Iris pigment epithelial cell (primary cell): ENCODE measurements at places on chromosomes 5 and 9.

GRCh38 chr9:22645893-22646292 is 199.3 kb downstream of the DMRTA1 start:
- DNase-seq: peak; percentile 18

DNA sequence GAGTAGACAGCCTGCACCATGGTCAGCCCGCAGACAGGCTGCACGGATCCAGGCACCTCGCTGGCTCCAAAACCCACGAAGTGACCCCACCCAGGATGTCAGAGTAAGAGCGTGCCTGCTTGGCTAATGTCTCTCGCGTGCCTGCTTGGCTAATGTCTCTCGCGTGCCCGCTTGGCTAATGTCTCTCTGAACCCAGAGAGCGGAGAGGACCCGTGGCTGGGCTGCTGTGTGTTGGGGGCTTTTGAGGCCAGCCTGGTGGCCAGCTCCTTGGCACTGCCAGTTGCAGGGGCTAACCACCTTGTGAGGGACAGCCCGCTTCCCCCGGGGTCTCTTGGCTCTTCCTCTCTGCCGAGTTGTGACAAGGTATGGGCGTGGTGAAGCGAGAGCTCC is 8.9 kb upstream of the RXRA start:
- no peak for DNase-seq

- DNase-seq: no peak
These were observed 53.3 kb downstream of the PRRC2B start for GRCh38 chr9:131447148-131447547.

DNA sequence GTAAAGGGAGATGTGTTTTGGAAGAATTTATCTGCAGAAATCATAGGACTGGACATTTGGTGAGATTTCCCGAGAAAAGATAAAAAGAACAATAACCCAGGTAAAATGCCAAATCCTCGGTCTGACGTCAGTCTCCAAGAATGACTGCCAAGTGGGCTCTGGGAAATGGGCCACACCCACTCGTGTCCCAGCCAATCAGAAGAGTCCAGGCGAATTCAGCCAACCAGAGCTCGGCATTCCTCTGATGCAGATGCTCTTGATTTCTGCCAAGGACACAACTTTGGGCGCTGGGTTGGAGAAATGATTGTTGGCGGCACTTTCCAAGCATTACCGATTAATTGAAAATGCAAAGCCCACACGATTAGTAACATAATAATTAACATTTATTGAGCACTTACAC is 73.3 kb downstream of the FGF18 start:
- DNase-seq: no peak

GRCh38 chr5:14218480-14218879 is 75.3 kb downstream of the TRIO start:
- DNase-seq: no peak

GRCh38 chr9:2231829-2232228 is 216.7 kb downstream of the SMARCA2 start:
- DNase-seq: peak; percentile 65

DNA sequence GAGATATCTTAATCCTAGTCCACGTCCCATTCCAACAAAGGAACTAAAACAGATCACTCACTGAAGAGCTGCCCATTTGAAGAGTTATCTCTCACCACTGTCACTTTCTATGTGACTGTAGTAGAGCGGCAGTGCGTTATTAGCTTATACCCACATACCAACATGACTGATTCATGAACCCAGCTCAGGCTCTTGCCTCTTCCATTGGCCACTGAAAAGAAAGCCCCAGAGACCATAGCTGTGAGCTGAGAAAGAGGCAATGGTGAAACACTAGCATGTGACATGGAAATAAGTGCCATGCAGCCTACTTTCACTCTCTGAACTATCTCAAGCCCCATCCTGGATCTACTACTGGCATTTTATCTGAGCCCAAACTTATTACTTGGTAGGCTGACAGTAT is 151.7 kb upstream of the MOCS2 start:
- peak; percentile 23 for DNase-seq

- peak; percentile 36 for DNase-seq
These were observed 535 bp downstream of the UNC5A start for GRCh38 chr5:176810687-176811501.

- peak; percentile 85 for DNase-seq
These were observed 28.2 kb upstream of the CPLX2 start for GRCh38 chr5:175842951-175843793.

- peak; percentile 77 for DNase-seq
These were observed 79.6 kb downstream of the RAI14 start for GRCh38 chr5:34735491-34736426.

DNA sequence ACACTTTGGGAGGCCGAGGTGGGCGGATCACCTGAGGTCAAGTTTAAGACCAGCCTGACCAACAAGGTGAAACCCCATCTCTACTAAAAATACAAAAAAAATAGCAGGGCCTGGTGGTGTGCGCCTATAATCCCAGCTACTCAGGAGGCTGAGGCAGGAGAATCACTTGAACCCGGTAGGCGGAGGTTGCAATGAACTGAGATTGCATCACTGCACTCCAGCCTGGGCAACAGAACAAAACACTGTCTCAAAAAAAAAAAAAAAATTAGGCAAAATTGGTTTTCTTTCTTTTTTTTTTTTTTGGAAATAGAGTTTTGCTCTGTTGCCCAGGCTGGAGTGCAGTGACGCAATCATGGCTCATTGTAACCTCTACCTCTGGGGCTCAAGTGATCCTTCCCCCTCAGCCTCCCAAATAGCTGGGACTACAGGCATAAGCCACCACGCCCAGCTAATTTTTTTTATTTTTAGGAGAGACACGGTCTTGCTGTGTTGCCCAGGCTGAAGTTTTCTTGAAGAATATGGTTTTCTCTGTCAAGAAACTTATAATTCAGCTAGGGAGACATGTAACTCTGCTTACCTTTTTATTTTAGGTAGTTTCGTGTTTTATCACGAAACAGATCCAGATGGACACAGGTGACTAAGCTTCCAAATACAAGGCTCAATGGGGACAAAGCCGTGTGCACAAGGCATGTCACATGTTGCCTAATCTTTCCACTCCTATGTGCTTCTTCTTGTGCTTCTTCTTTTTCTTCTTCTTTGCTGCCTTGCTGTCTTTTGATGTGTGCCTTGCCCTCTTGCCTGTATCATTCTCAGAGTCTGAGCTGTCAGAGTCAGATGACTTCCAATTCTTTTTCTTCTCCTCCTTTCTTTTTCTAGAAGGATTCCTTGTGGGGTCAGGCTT is 14.3 kb downstream of the TTC1 start:
- no peak for DNase-seq
